ENCODE measurements at places on chromosomes 3 and 15. TPM values are rescaled to one million over a fixed set of nuclear protein-coding genes. Genes with fewer than 3 reads are reported as not detected.

- DNase-seq: no peak
These were observed 363 bp downstream of the EMC3 start for GRCh38 chr3:9986230-9986725.

GRCh38 chr3:51933471-51934138, 8.1 kb downstream of the RRP9 start:
- no peak for DNase-seq

GRCh38 chr15:45107941-45108630, 5.9 kb downstream of the DUOX2 start:
- no peak for DNase-seq

GRCh38 chr3:6734395-6734746, 126.5 kb upstream of the GRM7 start:
- no peak for DNase-seq

DNA sequence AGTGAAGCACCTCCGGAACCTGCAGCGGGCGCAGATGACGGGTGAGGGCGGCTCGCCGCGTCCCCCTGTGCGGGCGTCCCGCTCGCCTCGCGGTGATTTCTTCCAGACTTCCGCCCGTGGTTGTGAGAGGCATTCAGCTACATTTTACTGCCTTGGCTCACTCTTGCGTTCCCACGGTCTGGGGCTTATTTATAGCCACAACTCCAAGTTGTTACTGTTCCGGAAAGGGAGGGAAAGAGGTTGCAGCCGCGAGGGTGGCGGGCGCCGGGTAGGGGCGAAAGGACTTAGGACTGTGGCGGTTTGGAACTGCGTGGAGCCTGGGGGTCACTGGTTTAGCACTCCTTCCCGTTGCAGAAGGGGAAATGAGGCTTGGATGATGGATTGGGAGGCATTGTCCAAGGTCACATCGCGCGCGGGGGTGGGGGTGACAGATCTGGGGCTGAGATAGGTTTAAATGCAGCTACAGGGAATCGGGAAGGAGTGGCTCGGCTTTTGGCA, 1.1 kb downstream of the HES1 start:
- DNase-seq: no peak

DNA sequence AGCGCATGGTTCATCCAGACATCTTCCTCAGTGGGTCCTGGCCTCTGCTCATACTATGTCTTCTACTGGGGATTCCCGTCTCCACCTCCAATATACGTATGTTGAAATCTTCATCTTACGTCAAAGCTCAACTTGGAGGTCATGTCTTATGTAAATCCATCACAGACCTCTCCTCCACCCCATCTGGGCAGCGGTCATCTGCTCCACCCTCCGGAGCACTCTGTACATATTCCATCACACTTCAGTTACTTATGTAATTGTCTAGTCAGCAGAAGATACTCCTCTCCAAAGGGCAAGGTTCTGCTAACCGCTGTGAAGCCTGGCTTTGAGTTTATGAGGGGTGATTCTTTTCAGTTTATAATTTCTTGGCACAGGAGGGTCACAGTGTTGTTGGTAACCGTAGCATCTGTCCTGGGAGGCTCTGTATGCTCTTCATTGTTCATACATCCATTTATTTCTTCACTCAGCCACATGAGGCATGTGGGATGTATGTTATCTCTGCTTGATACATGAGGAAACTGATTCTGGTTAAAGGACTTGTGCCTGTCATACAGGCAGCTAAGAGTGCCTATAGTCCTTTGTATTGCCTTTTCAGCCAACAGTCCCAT, 22.1 kb downstream of the MAP2K1 start:
- DNase-seq: no peak

- DNase-seq: no peak
These were observed 57.7 kb downstream of the SUMF1 start for GRCh38 chr3:4409415-4409814.

- DNase-seq: no peak
These were observed 85.9 kb downstream of the BOC start for GRCh38 chr3:113297287-113297686.

- DNase-seq: peak; percentile 13
These were observed 23.8 kb downstream of the MEX3B start for GRCh38 chr15:82021992-82022391.

- DNase-seq: no peak
These were observed 45.9 kb downstream of the ATP2C1 start for GRCh38 chr3:130939753-130940152.

GRCh38 chr3:38651153-38651789, 1.8 kb upstream of the SCN5A start:
- peak; percentile 15 for DNase-seq

- DNase-seq: no peak
These were observed 124.9 kb downstream of the DNAJB8 start for GRCh38 chr3:128341659-128342395.

- no peak for DNase-seq
These were observed 2.8 kb upstream of the RTP2 start for GRCh38 chr3:187705164-187705563.

DNA sequence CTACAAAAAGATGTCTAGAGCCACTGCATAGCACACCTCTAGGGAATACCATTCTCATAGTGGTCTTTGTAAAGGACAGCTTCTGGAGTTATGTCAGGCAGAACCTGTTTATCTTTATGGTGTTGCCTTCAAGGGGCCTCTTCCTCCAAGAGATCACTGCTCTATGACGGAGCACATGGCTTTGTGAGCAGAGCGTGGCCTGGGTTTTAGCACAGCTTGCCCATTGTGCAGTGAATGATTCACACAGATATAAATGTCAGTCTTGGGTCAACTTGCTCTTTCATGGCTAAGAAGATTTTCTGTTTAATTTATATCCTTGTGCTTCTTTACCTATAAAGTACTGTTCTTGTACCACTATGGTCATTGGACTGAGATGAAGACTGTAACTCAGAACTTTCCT, 41.5 kb upstream of the RBMS3 start:
- no peak for DNase-seq

GRCh38 chr15:55627730-55628368, 39.7 kb upstream of the PYGO1 start:
- DNase-seq: peak; percentile 67

DNA sequence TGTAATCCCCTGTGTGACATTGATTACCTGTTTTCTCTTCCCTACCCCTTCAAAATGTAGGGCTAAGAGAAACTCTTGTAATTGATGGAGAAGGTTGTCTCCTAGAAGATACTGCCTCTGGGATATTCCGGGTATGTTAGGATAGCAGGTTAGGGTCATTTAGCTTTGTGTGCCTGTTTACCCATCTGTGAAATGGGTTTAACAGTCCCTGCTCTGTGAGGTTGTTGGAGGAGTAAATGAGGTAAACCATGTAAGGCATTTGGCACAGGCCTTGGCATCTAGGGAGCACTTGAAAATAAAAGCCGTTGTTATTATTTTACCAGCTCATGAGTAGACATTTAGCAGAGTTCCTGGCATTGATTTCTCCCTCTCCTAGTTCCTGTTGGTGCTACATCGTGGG, 16.4 kb downstream of the PTPRG start:
- no peak for DNase-seq

GRCh38 chr15:48646331-48646730, 822 bp upstream of the FBN1 start:
- DNase-seq: no peak

GRCh38 chr3:172357850-172358754, 90.2 kb downstream of the GHSR start:
- DNase-seq: no peak

DNA sequence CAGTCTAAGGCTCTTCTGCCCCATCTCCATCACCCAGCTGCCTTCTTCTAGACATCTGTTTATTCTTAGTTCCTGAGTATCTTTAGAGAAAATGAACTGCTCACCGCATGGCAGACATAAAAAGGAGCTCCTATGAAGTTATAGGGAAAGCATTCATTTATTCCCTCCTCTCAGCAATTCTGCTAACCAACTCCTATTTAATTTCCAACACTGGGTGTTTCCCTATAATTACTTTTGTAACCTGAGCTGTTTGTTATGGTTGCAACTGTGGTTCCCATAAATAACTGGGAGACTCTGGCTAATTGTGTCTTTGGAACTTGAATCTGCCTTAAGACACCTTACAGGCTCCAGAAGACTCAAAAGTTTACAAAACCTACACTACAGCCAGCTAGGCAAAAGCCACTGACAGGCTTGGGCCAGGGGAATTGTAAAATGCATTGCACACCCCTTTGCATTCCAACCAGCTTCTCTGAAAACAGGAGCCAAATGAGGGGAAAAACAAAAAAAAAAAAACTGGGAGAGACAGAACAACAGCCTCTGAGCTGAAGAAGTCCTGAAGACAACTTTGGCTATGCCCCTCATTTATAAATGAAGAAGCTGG, 231.5 kb upstream of the FEZF2 start:
- DNase-seq: no peak

- no peak for DNase-seq
These were observed 884.0 kb upstream of the CADM2 start for GRCh38 chr3:84074767-84075166.

- no peak for DNase-seq
These were observed 312.2 kb downstream of the RYR3 start for GRCh38 chr15:33623010-33623409.

- no peak for DNase-seq
These were observed 5.9 kb downstream of the TGM4 start for GRCh38 chr3:44880284-44880683.

DNA sequence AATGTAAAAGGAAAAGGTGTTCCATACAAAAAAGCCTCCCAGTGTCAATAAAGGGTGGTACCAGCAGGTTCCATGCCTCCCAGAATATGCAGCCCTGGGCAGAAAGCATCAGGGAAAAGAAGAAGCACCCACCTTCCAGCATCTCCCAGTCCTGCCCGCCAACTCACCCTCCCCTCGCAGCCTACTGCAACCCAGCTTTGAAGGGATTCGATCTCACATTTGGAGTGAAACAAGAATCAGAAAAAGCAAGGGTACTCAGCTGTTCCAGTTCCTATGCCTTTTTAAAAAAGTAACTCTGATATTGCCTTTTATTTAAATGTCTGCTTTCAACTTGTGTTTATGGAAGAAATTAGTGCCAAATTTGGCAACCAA, 166.9 kb downstream of the ADAMTS17 start:
- no peak for DNase-seq

DNA sequence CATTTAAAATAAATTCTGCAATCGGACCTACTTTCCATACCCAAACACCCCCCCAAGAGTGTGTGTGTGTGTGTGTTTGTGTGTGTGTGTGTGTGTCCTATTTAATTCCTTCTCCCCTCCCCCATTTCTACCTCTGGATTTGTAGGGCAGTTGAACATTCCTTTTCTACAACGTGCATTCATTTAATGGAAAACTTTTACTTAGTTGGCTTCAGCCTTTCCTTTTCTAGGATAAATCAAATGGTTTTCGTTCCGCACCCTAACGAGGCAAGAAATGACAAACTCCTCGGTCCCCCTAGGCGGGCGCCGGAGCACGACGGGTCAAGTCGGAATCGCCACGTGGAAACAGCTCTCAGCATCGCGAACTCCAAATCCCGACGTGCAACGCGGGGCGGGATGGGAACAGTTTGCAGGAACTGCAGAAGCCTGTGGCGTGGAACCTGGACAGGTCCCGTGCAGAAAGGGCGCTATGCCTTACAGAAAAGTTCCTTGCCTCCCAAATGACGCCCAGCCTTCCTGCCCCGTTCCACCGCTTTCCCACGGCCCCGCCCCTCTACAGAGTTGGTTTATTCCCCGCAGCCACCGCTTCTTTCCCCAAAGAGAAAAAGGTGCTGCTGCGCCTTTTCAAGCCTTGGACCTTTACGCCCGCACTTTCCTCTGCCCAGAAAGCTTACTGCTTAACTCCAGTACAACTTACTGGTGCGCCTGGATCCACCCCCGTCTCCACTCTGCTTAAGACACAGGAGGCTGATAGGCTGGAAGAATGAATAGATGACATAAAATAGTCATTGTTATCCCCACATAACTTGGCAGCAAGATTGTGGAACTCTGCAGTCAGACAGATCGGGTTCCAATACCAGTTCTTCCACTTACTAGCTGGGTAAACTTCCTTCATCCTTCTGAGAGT, 1.1 kb upstream of the EIF2B5 start:
- DNase-seq: peak; percentile 40

GRCh38 chr3:143783851-143784370, 64.4 kb downstream of the SLC9A9 start:
- no peak for DNase-seq

DNA sequence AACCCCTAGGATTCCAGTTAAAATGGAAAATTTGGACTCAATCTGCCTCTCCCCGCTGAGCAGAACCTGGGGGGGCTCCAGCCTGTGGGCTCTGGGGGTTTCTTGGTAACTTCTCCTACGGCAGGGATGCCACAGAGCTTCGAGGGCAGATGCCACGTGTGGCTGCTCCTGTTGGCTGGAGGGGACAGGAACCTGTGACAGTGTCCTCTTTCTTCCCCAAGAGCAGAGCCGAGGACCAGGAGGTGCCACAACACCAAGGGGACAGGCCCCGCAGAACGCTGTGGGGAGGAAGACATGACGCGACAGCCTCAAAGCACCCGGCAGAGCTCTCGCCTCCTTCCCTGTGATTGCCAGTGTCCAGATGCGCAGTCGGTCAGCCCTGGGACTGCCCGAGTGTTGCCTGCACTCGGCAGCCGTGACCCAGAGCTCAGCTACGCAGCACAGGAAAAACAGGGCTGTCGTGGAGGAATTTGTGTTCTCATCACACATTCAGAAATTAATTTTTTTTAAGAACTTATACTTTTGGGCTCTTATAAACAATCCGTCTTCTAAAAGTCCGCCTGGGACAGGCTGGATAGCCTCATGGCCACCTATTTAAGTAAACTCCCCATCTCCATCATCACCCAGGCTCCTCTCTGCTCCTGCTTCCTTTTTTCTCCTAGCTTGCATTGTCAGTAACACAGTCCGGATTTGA, 131.9 kb upstream of the MEF2A start:
- no peak for DNase-seq

DNA sequence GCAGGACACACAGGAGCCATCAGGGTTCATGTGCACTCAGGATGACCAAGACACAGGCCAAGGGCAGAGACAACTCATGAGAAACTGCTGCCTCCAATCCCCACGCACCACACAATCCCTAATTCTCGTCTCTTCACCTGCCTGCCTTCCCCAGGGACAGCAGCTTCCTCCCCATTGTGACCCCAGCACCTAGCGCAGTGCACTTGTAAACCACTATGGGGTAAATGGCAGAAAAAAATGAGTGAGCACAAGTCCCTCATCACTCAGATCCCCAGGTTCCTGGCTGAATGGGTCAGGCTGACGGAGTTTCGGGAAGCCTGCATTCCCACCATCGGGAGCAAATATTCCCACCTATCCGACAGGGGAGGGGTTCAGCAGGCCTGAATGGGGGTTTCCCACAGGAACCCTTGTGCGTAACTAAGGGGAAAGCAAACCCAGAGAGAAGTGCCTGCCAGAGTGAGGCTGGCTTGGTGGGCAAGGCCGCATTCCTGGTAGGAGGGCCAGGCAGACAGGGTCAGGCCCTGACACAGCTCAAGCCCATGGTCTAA, 18.8 kb downstream of the PLXNB1 start:
- no peak for DNase-seq

- no peak for DNase-seq
These were observed 3.1 kb downstream of the ABTB1 start for GRCh38 chr3:127675651-127676391.

The RAF1 gene
- 68.3 TPM for polyA plus RNA-seq

The CRYGS gene
- 1.1 TPM for polyA plus RNA-seq

The KLHL6 gene
- polyA plus RNA-seq: 0.12 TPM

The GRIP2 gene
- 0.01 TPM for polyA plus RNA-seq

The ADCY5 gene
- not detected for polyA plus RNA-seq

The NLGN1 gene
- not detected for polyA plus RNA-seq

The C3orf85 gene
- polyA plus RNA-seq: not detected

The LTF gene
- polyA plus RNA-seq: not detected

The ZDHHC23 gene
- polyA plus RNA-seq: 1.4 TPM

The RAB43 gene
- polyA plus RNA-seq: 12.3 TPM

The PDIA5 gene
- polyA plus RNA-seq: 29.8 TPM
